Activated CD4-positive, alpha-beta T cell treated with anti-CD3 and anti-CD28 coated beads, Interleukin-2, amount 10 ng/mL, durations not matched to agents 7 days and 5 days (primary cell): ENCODE measurements at places on chromosomes 12 and 14.

DNA sequence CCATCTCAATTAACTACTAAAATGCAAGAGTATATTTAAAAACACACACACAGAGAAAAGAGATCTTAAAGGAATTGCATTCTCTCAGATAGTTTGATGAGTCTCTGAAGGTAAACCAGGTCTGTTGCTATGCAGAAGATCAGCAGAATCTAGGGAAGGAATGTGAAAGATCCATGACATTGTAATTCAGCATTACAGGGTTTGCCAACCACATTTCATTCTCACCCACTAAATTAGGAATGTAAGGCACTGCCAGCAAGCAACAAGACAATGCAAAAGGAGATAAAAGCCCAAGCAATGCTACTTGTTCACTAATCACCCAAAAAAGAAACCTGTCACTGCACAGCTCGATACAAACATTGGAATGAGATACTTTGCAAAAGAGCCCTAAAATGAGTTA lies 106.3 kb downstream of the LRIG3 start:
- no peak for DNase-seq

DNA sequence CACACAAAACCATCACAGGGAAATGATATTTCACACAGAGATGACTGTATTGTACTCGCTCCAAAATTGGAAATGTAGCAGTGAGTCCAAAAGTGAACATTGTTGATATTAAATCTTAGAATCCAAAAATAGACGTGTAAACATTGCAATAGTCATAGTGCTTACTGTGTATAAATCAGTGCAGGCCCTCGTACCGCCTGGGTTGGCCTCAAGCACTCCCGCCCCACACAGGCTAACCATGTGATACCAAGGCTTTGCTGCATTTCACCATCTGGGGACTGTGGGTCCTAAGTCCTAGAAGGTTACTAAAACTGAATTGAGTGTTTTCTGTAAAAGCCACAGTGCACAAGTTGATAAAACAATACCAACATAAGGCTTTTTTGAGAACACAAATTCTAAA lies 107.3 kb downstream of the PPP2R5E start:
- no peak for DNase-seq

DNA sequence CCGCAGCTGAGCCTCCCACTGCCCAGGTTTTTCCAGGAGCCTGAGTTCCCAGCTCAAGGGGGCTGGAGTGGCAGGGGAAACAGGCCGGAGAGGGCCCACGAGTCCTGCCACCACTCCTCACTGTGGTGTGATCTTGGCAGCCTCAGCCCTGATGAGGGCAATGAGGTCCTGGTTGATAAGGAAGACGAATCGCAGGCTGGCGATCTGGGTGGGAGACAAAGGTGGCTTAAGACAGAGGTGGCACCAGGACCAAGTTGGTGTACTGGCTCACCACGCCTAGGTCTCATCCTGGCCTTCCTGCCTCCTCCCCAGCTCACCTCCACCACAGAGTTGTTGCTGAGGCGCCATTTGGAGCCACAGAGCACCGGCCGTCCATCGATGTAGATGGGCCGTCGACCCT lies 9.4 kb downstream of the MCRS1 start:
- no peak for DNase-seq

- peak; percentile 52 for DNase-seq
Observed at GRCh38 chr14:105173901-105174894, 5.6 kb upstream of the JAG2 start.

DNA sequence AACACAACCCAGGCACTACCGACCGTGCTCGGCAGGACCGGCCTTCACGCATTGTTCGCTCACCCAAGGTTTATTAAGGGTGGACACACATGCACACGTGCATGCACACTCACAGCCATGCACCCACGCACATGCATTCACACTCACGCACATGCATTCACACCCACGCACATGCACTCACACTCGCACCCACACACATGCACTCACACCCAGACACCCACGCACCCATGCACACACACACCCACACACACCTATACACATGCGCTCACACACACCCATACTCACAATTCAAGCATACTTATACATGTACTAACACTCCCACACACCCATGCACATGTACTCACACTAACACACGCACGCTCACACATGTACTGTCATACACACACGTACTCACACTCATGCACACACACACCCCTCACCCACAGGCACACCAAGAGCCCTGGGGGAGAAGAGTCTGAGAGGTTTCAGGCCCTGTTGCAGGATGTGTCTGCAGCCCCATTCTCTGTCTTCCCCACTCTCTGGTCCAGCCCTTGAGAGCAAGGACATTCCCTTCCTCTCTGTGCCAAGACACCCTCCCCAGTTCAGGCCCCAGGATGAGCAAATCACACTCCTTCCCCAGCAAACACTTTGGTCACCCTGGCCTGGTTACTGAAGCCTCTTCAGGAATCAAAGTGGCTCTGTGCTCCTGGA lies 49.4 kb upstream of the BCL11B start:
- no peak for DNase-seq

GRCh38 chr12:117580718-117581062 lies 219.3 kb upstream of the NOS1 start:
- DNase-seq: no peak

DNA sequence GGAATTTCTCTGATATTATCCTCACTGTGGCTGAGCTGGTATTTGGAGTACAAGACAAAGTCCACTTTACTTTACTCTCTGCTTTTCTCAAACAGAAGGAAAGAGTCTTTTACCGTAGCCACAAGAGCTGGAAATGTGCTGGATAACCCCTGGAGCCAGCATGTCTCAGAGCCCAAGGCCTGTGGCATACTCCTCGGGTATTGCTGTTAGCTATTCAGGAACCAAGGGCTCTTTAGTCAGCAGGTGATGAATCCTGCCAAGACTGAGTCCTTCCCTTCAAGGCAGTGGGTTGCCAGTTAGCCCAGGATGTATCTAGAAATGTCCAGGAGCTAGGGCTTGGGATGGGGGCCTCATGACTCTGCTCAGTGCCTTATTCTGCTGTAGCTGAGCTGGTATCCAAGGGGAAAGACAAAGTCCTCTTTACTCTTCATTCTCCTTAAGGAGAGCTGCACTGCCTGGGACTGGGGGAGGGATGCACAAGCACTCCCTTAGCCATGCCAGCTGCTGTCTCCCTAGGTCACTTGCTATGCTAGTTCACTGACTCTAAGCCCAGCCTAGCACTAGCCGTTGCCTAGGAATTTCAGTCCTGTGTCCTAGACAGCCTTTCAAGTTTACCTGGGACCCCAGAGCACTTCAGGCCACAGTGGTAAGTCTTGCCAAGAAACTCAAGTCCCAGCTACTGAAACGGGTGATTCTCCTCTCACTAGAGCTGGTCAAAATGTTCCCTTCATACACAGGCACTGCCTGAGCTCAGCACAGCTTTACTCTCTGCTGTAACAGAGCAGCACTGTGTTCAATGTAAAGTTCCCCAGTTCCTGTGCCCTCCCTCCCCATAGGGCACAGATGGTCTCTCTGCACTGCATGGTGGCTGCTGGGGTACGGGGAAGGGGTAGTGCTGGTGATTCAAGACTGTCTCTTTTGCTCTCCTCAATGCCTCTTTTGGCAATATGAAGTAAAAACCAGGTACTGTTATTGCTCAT lies 136.4 kb downstream of the SLC35F4 start:
- DNase-seq: no peak

- DNase-seq: peak; percentile 32
Observed at GRCh38 chr12:11894890-11895289, 175.8 kb upstream of the BCL2L14 start.

DNA sequence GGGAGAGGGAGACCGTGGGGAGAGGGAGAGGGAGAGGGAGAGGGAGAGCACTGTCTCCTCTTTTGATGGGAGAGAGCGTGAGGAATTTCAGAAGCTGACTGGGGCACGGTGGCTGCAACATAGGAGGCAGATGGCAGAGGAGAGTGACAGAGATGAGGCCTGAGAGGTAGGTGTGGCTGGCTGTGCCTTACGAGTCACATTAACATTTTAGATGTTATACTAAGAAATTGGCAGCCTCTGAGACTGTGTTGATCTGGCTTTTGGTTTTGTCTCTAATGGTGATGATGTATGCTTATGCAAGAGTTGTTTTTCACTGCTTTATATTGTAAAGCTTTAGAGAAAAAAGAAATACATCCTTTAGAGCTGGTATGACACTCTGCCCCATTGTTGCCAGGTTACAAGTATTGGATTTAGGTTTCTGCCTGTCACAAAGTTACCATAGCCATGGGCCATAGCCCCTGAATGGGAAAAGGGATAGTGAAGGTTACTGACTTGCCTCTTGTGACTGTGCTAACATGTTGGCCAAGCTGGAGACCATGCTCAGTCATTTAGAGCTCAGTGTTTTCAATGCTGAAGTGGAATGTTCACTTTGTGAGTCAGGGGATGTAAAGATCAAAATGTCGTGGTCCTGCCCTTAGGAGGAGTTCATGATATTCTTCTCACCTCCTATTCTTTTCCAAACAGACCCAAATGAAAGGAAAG lies 186.2 kb downstream of the SYNE2 start:
- DNase-seq: no peak

GRCh38 chr12:13024531-13024916 lies 19.7 kb upstream of the FAM234B start:
- DNase-seq: no peak

- DNase-seq: no peak
Observed at GRCh38 chr12:100936661-100937060, 142.1 kb downstream of the ANO4 start.

GRCh38 chr12:94140556-94140955 lies 7.8 kb upstream of the PLXNC1 start:
- peak; percentile 56 for DNase-seq

- peak; percentile 33 for DNase-seq
Observed at GRCh38 chr14:105474483-105475268, at the start of gene CRIP2. TSS of gene CRIP2 (plus strand) at chr14:105474821. CDS start at chr14:105474863, 42 bp downstream.

GRCh38 chr14:54348923-54349620 lies 47.7 kb upstream of the CDKN3 start:
- DNase-seq: no peak

GRCh38 chr12:123905319-123905925 lies 67.2 kb downstream of the CCDC92 start:
- DNase-seq: peak; percentile 77

- DNase-seq: no peak
Observed at GRCh38 chr12:93616584-93617101, 44.2 kb downstream of the SOCS2 start.

GRCh38 chr14:79161571-79161970 lies 991.4 kb downstream of the NRXN3 start:
- DNase-seq: peak; percentile 9

DNA sequence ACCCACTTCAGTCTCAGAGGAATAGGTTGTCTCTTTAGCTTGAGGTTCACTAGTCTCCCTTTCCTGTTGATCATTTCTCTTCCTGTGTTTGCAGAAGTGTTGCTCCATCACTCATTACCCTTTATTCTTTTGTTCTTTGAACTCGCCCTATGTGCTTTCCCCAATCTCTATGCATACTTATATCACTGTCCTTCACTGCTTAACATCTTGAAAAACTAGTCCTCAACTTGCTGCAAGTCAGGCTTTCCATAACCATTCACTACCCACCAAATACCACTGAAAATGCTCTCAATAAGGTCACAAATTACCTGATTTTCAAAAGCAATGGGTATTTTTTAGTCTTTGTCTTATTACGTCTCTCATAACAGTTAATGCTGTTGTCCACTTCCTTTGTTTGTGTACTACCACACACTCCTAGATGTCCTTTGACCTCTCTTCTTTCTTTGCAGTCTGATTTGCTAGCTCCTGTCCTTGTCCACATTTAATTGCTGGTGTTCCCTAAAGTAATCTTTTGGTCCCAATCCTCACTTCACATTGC lies 80.8 kb downstream of the RIC8B start:
- DNase-seq: no peak

DNA sequence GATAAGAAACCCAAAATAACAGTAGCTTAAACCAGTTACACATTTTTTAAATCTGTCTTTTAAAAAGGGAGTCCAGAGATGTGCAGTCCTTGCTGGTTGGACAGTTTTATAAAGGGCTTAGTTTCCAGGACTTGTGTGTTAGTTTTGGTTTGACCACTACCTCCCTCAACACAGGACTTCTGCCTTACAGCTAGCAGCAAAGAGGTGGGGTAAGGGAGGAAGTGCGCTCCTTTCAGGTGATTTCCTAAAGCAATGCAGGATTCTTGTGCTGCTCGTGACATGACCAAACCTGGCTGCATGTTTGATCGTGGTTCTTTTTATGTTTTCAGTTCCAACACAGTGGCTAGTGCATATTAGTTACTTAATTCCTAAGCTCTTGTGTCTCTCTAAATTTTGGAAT lies 266.2 kb downstream of the TMTC2 start:
- DNase-seq: no peak

GRCh38 chr12:102965281-102966155 lies 8.0 kb downstream of the ASCL1 start:
- no peak for DNase-seq

- DNase-seq: no peak
Observed at GRCh38 chr12:857611-858010, 91.9 kb downstream of the RAD52 start.

GRCh38 chr14:75174066-75174465 lies 2.3 kb downstream of the TMED10 start:
- DNase-seq: no peak

DNA sequence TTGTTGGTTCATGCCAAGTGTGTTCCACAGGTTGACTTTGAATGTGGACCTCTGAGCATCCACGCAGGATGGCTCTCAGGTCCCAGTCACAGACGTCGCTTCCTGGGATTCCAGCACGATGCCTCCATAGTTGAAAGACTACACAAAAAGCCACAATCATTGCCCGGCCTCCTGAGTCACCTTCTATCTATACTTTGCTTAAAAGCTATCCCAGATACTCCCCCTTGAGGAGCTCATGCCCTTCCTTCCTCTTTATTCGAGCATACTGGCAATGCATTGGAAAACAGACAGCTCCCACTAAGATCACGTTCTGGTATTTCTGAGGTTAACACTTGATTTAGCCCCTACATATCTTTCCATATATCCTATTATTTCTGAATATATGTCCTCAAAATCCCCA lies 40.1 kb downstream of the ZNF664 start:
- DNase-seq: no peak

GRCh38 chr14:103626146-103626850 lies 2.7 kb upstream of the KLC1 start:
- DNase-seq: peak; percentile 10

DNA sequence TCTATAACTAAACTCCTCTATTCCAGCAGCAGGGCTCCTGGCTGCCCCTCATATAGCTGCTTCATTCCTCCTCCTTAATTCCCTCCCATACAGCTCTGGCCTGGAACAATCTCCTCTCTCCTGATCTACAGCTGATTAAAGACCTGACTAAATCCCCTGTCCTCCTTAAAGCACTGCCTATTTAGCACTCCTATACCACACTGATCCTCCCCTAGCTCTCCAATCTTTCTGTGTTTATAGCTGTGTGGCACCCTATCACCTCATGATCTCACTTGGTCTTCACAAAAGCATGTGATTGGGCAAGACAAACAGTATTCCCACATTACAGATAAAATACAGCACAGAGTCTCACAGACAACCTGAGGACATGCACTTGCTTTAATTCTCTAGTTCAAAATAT lies 17.4 kb downstream of the FMNL3 start:
- DNase-seq: no peak

DNA sequence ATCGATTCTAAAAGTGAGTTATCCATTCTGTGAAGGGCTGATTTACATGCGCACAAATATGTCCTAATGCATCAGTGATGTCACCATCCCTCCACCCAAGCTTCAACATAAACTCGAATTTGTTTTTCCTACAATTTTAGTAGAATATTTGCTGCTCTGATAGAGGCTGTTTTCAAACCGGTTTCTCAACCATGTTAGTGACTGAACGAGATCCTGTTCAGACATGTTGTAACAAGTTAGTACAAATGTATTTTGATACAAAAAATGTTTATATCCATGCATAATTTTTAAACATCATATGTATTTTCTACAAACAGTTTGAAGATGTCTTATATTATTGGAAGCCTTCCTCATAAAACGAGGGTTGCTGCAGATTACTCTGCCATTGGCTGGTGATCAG lies 12.7 kb upstream of the PRB2 start:
- no peak for DNase-seq
